ENCODE measurements at places on chromosomes 3 and 15.
A peak's percentile ranks its signal among the peaks of the same experiment; 100 is the strongest.

DNA sequence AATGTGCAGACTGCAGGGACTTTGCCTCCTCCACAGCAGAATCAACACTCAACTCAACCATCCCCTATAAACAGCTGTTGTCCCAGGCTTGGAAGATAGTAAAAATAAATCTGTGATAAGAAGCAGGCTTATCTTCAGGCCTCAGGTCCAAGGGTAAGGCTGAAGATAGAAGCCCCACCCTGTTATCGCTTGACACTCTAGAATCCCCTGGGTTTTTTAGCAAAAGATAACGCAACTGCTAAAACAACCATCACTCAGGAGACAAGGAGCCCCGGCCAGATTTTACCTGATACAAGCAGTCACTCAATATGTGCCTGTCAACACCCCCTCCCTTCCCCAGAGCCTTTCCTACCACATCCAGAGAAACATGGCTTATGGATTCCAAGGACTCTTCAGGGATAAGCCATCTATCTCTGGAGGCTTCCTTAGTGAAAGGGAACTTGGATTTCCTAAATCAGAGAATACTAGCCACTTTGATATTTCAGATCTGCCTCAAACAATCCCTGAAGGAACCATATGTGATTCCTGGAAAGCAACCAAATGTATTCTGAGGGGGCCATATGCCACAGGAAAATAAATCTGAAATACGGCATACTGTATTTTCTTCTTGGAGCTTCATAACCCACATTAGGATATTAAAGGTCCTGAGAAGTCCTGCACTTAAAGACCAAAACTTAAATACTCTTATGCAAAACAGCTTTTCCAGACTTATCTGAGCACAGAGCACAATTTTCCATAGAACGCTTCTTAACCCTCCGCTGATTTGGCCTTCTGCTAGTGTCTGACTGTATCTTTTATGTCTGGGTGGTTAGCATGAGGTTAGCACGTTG, 60.4 kb downstream of the LYZL4 start:
- DNase-seq = no peak

GRCh38 chr3:60316121-60316797, 935.0 kb downstream of the FHIT start:
- no peak for DNase-seq

DNA sequence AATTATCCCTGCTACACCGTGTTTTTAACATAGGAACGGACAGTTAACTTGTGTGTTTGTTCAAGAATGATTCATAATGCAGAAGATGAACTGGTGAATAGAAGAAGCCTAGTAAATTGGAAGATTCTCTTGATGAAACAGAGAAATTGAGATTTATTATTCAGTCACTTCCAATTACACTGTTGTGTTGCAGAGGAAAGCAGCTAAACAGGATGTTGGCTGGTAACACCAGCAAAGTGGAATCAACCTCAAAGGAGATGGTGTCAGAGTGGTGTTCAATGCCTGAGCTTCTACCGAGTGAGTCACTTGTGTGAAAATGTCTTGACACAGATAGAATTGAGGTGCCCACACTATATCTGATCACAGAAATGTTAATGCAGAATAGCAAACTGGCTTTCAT, 399.6 kb downstream of the LPP start:
- no peak for DNase-seq

DNA sequence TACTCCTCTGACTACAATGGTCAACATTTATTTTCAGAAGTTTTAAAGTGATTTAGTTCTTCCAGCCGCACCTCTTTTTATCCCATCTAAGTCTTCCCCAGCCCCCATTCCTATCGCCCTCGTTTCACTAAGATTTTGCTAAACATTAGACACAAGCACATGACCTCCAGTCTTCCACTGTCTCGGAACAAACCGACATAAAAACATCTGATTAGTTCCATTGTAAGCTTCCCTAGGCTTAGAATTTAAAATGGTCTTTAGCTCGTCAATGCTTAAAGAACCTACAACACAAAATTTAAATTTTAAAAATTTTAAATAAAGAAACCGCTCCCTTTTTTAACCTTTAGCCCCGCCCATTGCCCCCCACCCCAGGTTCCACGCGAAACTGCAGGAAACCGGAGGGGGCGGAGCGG, 284 bp upstream of the TSC22D2 start:
- DNase-seq = no peak

DNA sequence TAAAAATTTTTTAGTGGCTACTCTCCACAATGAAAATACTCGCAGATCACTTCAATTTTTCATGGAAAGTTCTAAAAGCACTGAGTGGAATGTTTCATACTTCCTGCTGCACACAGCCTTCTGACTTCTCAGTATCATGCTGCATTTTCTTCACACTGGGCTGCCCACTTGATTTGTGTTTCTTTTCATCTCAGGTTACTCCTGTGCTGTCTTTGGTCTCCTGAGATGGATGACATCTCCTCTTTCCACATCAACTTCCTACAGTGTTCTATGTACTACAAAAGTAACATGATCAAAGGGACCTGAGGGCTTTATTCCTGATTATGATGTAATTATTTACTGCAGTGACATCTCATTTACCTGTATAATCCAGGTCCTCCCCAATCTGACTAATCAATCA, 927.7 kb downstream of the ROBO2 start:
- DNase-seq = no peak

DNA sequence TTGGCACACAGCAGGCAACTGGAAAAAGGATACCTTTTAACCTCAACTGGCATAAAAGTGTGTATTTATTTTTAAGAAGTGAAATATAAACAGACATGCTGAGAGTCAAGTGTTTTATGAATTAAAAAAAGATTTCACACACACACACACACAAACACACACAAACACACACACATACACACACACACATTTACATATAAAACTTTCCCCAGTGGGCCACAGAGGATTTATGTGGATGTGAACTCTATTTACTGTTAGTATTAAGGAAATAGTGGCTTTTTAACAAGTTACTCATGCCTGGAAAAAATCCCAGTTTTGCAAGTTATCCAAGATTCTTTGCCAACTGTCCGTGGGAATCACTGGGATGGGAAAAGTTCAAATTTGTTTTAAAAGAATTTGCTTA, 725.9 kb upstream of the NR2F2 start:
- no peak for DNase-seq

DNA sequence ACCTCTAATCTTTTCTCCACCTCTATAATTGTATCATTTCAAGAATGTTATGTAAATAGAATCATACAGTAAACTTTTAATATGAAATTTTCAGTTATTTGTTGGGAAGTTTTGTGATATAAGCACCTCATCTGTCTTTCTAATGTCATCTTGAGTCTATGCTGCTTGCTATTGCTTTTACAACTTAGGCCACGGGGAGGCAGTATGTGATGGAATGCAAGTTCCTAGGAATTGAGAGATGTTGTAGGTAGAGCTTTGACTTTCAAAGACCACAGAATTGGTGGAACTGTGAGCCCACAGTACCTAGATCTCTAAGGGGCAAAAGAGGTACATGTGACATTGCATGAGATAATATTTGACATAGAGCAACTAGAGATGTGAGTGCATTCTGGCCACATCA, 328.3 kb downstream of the MFSD1 start:
- DNase-seq = no peak

GRCh38 chr3:149152420-149152819, 23.0 kb downstream of the HPS3 start:
- DNase-seq = no peak

GRCh38 chr3:126184465-126185000, 4.1 kb upstream of the ALDH1L1 start:
- DNase-seq = no peak

- DNase-seq = no peak
Measured at GRCh38 chr15:56734013-56734635, 815 bp upstream of the ZNF280D start.

GRCh38 chr15:55394694-55395093, 13.5 kb downstream of the CCPG1 start:
- DNase-seq = no peak

- DNase-seq = no peak
Measured at GRCh38 chr3:48695393-48695753, 9.7 kb upstream of the NCKIPSD start.

DNA sequence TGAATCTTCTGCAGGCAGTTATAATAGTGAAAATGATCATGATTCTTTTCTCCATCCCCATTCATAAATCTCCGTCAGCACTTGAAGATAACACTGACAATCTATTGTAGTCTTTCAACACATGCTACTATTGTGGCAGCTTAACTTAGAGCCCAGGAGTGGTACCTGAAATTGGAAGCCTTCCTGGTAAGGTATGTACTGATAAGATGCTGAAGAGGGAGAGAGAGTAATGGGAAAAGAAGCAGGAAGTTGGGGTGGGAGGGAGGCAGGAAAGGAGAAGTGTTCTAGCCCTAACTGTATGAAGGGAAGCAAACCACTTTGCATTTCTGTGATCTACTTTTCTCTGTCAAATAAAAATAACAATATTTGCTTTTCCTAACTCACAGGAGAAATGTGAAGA, 197.4 kb upstream of the RORA start:
- DNase-seq = no peak

GRCh38 chr3:156743859-156744258, 69.5 kb downstream of the TIPARP start:
- no peak for DNase-seq

DNA sequence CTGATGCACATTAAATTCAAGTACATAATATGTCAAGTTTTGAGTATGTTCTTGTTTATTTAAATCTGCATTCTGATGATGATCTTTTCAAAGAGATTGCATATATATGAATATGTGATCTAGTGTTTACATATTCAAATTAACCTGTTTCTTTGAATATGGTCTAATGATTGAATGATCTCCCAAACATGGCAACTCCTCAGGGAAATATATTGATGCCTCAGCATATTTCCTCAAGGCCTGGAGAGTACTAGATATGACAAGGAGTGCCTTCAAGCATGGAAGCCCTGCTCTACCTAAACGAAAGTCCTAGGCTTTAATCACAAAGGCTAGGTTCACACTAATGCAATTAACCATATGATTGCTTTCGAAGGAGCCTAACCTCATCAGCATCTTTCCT, 532.8 kb downstream of the ZIC1 start:
- no peak for DNase-seq

DNA sequence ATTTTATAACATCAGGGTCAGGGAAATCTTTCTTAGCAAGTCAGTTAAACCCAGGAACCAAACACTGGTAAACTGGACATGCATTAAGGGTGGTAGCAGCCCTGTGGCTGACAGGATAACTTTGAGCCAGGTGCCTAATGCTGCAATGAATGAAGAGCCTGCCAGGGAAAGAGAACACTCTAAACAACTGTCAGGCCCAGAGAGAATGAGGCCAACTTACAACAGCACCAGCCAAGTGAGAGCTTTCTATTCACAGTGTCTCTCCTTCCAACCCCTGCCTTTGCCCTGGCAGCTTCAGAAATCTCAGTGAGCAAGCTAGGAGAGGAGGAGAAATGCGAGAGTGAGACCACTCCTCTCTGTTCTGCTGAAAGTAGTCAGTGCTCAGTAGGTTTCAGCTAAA, 50.4 kb upstream of the ATP2C1 start:
- DNase-seq = no peak

DNA sequence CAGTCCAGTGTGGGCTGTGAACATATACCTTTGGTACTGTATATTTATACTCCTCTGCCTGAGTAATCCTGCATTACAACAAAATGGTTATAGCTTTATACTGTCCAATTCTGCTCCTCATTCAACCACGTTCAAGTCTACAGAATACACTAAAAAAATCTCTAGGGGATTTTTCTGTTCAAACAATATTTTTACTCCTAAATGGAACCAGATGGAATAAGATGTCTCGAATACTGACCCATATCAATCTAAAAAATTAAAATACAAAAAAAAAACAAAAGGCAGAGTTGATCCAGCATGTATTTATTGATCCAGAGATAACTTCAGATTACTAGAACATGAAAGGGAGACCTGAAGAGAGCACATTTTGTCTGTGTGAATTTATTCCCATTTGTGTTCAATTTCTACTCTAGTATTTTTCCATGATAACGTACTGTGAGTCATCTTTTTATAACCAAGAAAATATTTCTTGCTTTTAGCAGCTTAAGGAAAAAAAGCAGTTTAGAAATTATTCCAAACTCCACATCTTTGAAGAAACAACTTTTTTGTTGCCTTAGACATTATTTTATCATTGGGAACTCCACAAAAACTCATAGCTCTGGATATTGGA, 910.7 kb downstream of the TBL1XR1 start:
- DNase-seq = no peak

GRCh38 chr3:149765762-149766334, 13.6 kb upstream of the COMMD2 start:
- no peak for DNase-seq

GRCh38 chr3:150074697-150075416, 104.2 kb upstream of the PFN2 start:
- DNase-seq = no peak

GRCh38 chr3:190995156-190995555, 132.7 kb upstream of the GMNC start:
- DNase-seq = no peak

GRCh38 chr15:98735895-98736617, 87.7 kb downstream of the IGF1R start:
- DNase-seq = no peak

GRCh38 chr3:146883288-146883687, 278.1 kb upstream of the PLSCR5 start:
- DNase-seq = no peak

GRCh38 chr15:89068325-89068784, 19.9 kb upstream of the ABHD2 start:
- DNase-seq = peak; percentile 52

- peak; percentile 4 for DNase-seq
Measured at GRCh38 chr3:25663347-25663868, 1.3 kb downstream of the TOP2B start.

- DNase-seq = no peak
Measured at GRCh38 chr3:59251869-59252268, 202.0 kb upstream of the CFAP20DC start.

DNA sequence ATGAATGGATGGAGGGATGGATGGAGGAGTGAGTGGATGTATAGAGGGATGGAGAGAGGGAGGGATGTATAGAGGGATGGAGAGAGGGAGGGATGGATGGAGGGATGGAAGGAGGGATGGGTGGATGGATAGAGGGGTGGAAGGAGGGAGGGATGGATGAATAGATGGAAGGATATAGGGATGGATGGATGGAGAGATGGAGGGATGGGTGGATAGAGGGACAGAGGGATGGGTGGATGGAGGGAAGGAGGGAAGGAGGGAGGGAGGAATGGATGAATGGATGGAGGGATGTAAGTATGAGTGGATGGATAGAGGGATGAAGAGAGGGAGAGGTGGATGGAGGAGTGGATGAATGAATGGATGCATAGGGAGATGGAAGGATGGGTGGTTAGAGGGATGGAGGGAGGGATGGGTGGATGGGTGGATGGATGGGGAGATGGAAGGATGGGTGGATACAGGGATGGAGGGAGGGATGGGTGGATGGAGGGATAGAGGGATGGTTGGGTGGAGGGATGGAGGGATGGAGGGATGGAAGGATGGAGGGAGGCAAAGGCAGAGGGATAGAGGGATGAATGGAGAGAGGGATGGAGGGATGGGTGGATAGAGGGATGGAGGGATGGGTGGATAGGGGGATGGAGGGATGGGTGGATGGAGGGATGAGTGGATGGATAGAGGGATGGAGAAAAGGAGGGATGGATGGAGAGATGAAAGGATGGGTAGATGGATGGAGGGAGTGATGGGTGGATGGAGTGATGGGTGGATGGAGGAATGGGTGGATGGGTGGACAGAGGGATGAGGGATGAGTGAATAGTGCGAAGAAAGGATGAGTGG, 313.8 kb downstream of the UACA start:
- no peak for DNase-seq

- no peak for DNase-seq
Measured at GRCh38 chr3:97439373-97439772, 325.2 kb upstream of the ARL6 start.
